Smooth muscle cell of trachea (primary cell): ENCODE measurements at places on chromosomes 1 and 21. TPM values are rescaled to one million over a fixed set of nuclear protein-coding genes. Genes with fewer than 3 reads are reported as not detected.

The RCC2 gene
- 34.8 and 39.7 TPM in 2 replicates for total RNA-seq

The SPATA1 gene
- 0.44 and 1.3 TPM in 2 replicates for total RNA-seq

The TMEM82 gene
- total RNA-seq: not detected in 2 replicates

The LHX8 gene
- total RNA-seq: under 0.01 TPM in 1 of 2 replicates, not detected in the other

The OR2AK2 gene
- total RNA-seq: not detected in 2 replicates

The PLA2G2D gene
- total RNA-seq: not detected in 2 replicates

The LAMB3 gene
- 25.5 and 42.8 TPM in 2 replicates for total RNA-seq

The SPRR1B gene
- not detected in 2 replicates for total RNA-seq

The ACKR1 gene
- total RNA-seq: not detected in 2 replicates
